ENCODE measurements at places on chromosomes 12 and 14.

DNA sequence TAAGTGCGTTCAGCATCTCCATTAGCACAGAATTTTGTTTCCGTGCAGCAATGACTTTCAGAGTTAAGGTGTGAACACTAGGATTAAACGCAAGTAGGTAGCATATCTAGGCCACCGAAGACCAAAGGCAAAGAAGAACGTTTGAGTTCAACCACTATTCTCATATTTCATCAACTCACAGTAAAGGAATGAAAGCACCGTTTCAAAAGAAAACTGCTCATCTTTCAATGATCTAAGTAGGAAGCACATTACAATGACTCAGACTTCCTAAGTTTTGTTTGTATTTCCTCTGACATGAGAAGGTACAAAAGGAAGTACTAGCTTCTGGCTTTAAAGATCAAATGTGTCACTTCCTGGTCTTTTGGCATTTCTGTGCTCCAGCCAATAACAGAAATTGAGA is 57.6 kb downstream of the ACADS start:
- DNase-seq = no peak

DNA sequence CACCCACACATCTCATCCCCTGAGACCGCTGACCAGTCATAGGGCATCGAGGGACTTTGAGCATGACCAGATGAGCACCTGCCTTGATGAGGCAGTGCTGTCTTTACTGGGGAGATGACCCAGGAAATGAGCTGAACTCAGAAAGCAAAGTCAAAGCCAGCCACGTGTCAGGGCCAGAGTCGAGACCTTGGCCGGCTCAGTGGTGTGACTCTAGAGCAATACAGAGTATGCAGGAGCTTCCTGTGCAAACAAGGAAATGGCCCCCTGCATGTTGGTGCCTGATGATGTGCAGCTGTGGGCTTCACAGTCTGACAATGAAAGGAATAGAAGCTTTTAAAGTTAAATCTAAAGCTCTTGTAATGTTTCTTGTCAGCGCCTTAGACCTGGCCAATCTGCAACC is 332.9 kb downstream of the PCNX1 start:
- no peak for DNase-seq

DNA sequence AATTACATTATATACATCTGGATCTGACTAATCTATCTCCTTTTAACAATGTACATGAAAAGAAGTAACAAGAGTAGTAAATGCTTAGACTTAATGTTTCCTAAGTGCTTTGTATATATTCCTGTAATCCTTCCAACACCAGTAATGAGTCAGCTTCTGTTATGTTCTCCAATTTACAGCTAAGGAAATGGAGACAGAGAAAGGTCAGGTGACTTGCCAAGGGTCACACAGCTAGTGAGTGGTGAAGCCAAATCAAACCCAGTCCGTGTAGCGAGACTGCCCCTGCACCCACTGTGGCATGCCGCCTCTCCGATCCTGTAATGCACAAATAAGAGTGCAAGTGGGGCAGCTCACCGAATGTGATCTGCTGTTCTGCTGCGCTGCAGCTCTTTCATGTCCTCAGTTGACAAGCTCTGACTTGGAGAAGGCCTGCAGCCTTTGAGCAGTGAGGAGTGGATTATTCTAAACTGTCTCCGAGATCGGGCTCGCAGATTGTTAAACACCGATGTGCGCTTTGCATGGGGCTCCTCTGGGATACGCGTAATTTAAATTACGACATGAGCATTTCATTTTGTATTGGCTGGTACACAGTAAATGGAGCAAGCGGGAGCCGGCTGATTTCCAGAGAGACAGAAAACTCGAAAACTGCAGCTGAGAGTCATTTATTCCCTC is 65.1 kb upstream of the KTN1 start:
- DNase-seq = no peak

DNA sequence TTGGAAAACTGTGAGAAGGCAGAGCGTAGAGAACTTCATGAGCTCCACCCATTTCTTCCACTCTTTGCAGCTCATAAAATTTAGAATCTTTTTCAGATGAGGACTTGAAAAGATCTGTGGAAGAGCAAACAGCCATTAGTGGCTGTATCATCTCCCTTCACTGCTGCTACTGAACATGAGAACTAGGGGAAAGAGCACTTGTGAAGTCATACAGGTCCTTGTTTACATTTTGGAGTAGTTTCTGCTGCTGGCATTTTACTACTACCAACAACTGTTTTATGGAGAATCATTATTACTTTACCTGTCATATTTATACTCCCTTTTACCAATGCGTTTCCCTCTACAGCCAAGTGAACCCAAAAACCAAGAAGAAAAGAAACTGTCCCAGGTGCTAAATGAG is 41.0 kb downstream of the RPGRIP1 start:
- DNase-seq = no peak

DNA sequence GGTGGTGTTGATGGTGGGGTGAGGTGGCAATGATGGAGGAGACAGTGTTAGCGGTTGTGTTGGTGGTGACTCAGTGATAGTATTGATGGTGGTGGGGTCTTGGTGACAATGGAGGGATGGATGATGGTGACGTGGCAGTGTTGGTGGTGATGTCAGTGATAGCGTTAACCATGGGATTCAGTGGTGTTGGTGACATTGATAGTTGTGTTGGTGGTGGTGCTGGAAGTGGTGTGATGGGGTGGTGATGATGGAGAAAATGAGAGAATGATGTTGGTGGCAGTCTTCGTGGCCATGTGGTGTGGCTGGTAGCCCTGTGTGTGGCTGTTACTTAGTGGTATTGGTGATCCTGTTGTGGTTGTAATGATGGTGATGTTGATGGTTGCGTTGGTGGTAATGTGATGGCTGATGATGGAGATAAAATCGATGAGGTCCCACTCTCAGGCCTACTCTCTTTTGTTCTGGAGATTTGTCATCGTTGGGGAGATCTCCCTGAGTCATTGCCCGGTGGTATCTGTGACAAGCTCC is 2.6 kb downstream of the DTX1 start:
- DNase-seq = no peak

DNA sequence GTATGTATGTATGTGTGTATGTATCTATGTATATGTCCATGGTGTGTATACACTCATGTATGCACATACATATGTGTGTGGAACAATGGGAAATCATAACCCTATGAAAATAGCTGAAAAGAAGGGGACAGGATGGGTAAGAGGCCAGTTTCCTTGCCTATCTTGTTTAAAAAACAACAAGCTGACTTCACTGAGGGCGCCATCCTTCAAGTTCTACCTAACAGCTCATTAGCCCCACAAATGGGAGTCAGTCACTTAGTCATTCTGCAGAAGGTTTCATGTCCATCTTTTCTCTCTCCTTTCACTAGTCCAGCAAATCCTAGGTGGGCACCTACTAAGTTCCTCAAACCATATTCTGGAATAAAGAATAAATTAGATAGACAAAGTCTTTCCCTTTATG is 14.7 kb downstream of the STON2 start:
- DNase-seq = no peak

- no peak for DNase-seq
Observed at GRCh38 chr12:5066251-5066650, 22.6 kb downstream of the KCNA5 start.

DNA sequence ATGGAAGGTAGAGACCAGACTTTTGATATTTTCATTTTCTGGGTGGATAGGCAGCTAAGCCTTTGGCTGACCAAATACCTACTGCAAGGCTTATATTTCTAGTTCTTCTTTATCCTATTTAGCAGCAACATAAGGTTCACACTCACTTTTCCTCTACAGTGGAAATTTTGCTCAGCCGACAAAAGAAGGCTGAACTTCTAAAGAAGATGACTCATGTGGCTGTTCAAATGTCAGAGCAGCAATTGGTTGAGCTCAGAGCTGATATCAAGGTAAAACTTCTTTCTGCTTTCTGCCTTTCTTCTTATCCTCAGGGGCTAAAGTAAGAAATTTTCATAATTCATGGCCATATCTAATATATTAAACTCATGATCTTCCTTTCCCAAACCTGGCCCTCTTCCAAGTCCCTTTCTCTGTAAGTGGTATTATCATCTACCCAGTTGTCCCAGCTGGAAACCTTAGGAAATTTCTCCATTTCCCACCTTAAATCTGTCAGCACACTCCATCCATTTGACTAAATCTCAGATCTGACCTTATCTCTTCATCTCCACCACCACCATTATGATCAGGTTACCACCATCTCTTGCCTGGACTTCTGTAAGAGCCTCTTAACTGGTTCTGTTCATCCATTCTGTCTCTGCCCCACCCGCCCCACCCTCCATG is 19.8 kb upstream of the KCNH3 start:
- DNase-seq = no peak

- no peak for DNase-seq
Observed at GRCh38 chr14:96953875-96954185, 156.6 kb downstream of the VRK1 start.

GRCh38 chr12:8662593-8662992 is at the start of gene MFAP5:
Gene MFAP5, minus strand, starts transcription at chr12:8662826. Its CDS starts 722 bp downstream, at chr12:8662104.
- DNase-seq = no peak

DNA sequence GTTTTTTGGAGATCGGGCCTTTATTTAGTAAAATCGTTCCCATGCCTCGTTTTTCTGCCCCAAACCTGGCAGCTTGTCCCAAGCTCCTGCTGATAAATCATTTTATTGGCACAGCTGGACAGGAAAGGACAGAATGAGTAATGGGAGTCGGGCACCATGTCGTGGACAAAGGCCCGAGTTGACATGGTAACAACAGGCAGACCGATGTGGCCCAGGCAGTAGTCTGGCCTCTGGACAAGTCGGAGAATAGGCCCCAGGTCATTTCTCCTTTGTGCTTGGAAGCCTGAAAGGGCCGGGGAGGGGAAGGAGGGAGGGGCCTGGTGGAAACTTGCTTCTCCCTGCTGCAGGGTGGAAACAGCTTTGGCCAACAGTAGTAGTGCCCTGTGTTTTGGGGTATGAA is 234.9 kb downstream of the SUDS3 start:
- no peak for DNase-seq

DNA sequence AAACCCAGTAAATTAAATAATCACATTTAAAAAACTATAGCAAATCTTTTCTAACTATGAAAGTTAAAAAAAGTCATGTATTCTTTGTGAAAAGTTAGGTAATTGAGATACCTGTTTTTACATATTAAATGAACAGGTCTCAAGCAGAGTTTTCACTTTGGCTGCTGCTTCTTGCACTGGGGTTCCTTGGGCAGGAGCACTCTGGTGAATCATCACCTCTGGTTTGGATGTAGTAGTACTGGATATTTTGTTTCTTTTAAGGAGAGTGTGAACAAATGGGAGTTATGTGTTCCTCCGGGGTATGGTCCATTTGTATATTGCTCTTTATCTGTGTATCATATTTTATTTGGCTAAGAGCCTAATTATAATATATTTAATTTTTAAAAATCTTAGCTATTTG is 82.7 kb downstream of the FUT8 start:
- no peak for DNase-seq

DNA sequence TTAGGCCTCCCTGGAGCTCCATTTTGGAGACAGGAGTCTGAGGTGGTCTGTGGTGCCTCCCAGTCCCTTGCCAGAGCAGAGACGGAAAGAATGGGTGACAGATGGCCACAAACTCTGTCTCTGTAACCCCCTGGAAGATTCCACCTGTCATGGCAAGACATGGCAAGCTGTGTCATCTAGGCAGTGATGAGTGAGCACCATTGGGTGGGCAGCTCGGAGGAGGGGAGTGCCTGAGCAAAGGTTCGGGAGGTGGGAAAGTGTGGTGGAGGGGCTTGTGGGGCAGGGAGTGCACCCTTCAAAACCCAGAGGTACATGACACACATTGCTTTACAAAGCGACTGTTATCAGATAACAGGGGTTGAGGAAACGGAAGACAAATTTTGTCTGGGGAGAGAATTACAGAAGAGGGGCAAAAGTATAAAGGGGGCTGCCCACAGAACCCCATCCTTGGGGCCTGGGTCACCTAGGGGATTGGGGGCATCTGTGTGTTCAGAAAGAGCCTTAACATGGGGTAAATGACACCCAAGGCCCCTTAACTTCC is 3.5 kb downstream of the RIN3 start:
- DNase-seq = peak; percentile 54

GRCh38 chr14:35556548-35556947 is 22.6 kb downstream of the INSM2 start:
- no peak for DNase-seq

DNA sequence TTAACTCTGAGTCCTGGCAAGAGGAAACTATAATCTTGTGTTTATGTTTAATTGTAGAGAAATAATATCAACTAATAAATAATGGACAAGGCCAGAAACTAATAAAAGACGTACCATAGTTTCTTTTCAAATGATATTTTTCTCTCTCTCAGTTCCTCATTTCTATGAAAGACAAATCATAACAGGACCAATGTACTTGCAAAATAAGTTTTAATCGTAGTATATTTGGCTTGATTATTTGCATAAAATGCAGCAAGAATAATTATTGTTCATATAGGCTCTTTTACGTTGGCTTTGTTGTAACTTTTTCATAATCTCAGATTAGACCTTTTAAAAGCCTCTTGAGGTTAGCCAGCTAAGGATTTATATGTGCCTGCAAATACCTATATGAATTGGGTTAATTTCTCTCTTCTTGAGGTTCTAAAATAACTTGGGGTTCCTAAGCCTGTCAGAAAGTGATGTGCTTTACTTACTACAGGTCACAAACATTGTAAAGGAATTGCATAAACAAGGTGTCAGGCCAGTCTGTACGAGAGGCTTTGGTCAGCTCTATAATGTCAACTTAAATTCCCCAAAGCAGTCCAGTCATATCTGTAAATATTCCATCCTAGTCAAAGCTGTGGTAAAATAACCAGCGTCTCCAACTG is 152.8 kb upstream of the PTPRQ start:
- DNase-seq = no peak

- DNase-seq = no peak
Observed at GRCh38 chr14:72519543-72519942, 374.4 kb downstream of the DPF3 start.

GRCh38 chr12:56152756-56153677 is 630 bp downstream of the MYL6B start:
- DNase-seq = no peak

- DNase-seq = no peak
Observed at GRCh38 chr14:68681256-68682011, 111.4 kb downstream of the ZFP36L1 start.

- DNase-seq = no peak
Observed at GRCh38 chr14:61417883-61418455, 96.6 kb downstream of the PRKCH start.

DNA sequence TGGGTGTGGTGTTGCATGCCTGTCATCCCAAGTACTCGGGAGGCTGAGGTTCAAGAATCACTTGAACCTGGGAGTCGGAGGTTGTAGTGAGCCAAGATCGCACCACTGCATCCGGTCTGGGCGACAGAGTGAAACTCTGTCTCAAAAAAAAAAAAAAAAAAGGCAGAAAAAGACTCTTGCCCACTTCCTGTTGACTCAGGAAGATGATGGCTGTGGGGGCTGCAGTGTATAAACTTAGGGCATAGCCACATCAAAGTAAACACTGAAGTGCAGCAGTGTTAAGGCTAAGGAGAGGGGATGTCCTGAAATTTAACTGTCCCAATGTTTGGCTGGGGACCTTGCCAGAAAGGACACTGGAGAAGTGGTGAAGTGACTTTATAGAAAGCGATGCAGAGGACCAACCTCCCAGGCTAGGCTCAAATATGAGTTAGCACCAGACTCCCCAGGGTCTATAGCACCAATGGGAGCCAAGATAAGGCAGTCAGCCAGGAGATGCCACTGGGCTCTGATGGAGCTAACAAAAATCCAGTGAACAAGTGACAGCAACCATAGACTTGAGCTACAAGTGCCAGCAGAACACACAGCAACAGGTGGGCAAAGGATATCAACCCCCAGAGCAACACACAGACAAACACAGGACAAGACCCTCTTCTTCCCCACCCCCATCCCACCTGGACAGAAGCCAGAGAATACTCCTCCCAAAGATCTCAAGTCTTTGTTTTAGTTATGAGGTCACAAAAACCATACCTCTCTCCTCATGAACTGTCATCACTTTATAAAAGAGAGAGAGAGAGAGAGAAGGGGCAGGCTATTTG is 28.0 kb downstream of the NELL2 start:
- DNase-seq = peak; percentile 58

- DNase-seq = no peak
Observed at GRCh38 chr12:75978677-75979076, 52.9 kb downstream of the PHLDA1 start.

Measured in activated CD8-positive, alpha-beta memory T cell treated with anti-CD3 and anti-CD28 coated beads for 4 hours (primary cell).